GM23248 (cell line): ENCODE measurements at places on chromosomes 6 and 20. TPM values are rescaled to one million over a fixed set of nuclear protein-coding genes. Genes with fewer than 3 reads are reported as not detected.

Gene SOBP
- 0.97 and 1.9 TPM in 2 replicates for total RNA-seq

Gene REM1
- total RNA-seq, result not detected in 2 replicates

Gene ASIP
- total RNA-seq, result not detected in 2 replicates

Gene TAP2
- 2.2 and 5.4 TPM in 2 replicates for total RNA-seq

Gene BTN1A1
- total RNA-seq, result 0.11 TPM in 1 of 2 replicates, not detected in the other
